ENCODE measurements at places on chromosomes 11 and 22.

GRCh38 chr11:129427816-129428406 lies 52.3 kb downstream of the BARX2 start:
- no peak for DNase-seq

GRCh38 chr11:123063826-123064657 lies 2.1 kb upstream of the HSPA8 start:
- DNase-seq: no peak

GRCh38 chr11:119380827-119381180 lies 686 bp downstream of the USP2 start:
- DNase-seq: no peak

GRCh38 chr22:49307870-49308269 lies 519.8 kb downstream of the BRD1 start:
- peak; percentile 11 for DNase-seq

DNA sequence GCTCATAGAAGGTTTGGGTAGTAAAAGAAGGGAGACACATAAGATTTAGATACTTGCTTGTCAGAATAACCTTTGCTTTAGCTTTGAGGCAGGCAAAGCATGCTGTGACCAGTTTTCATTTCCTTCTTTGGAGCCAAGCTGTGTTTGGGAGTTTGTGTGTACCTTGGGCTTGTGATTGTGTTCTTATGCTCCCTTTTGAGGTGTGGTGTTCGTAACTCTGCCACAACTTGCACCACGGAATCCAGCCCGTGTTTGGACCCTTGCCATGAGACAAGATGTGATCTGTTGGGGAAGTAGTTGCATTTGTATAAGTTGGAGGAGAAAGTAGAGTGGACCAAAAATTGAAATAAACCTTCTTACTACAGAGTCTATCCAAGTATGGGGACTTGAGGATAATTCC lies 34.0 kb downstream of the BMAL1 start:
- DNase-seq: no peak

DNA sequence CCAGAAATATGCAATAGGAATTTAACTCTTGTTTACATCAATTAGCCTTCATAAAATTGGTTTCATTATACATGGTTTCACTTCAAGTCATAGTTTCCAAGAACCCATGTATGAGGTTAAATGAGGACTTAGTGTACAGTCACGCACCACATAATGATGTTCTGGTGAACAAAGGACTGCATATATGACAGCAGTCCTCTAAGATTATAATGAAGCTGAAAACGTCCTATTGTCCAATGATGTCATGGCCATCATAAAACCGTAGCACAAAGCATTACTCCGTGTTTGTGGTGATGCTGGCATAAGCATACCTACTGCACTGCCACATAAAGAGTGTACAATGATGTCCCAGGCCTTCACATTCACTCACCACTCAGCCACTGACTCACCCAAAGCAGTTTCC lies 31.1 kb downstream of the SMCO4 start:
- DNase-seq: no peak

Measured in femur (tissue), 1 donor.